ENCODE measurements at places on chromosomes 12 and 14.

- no peak for DNase-seq
Observed at GRCh38 chr14:32397861-32398640, 69.0 kb downstream of the AKAP6 start.

GRCh38 chr14:83559721-83560120, 1970.2 kb upstream of the FLRT2 start:
- DNase-seq: no peak

DNA sequence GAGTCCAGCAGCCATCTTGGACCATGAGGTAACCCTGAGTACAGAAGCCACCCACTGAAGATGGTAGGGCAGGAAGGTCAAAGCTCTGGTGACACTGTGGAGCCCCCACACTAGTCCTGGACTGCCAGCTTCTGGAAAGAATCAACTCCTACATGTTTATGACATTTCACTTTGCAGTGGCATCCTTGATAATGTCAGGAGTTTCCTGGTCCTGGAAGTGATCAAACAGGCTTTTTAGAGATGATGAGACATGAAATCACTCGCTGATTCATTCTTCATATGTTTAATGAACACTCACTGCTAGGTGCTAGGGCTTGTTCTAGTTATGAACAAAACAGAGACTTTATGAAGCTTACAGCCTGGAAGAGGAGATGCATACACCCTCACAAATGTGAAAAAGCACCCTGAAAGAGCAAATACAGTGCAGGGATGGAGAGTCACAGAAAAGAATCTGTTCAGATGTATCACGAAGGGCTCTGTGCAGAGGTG, 15.8 kb upstream of the HNF1A start:
- no peak for DNase-seq

DNA sequence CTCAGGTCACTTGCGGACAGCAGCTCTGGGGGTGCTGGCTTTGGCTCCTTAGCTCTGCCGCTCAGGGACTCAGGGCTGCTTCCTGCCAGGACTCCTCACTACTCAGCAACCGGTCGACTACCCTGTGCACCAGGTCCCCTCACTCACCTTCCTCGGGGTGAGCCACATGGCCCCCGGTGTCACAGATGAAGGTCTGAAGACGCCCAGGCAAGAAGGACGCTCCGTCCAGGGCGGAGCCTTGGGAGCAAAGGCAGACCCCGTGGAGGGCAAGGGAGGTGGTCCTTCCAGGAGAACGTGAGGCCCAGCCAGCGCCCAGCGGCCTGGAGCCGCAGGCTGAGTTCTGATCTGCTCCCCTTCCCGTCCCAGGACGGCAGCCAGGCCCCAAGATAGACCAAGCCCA, 32.0 kb downstream of the SLC6A12 start:
- no peak for DNase-seq
